ENCODE measurements at places on chromosomes 6 and 20.

GRCh38 chr6:162217058-162217457 lies 510.5 kb downstream of the PRKN start:
- no peak for DNase-seq

- DNase-seq: no peak
Measured at GRCh38 chr6:41963371-41963770, 21.8 kb upstream of the CCND3 start.

GRCh38 chr20:20734475-20734948 lies 22.1 kb upstream of the RALGAPA2 start:
- peak; percentile 84 for DNase-seq

DNA sequence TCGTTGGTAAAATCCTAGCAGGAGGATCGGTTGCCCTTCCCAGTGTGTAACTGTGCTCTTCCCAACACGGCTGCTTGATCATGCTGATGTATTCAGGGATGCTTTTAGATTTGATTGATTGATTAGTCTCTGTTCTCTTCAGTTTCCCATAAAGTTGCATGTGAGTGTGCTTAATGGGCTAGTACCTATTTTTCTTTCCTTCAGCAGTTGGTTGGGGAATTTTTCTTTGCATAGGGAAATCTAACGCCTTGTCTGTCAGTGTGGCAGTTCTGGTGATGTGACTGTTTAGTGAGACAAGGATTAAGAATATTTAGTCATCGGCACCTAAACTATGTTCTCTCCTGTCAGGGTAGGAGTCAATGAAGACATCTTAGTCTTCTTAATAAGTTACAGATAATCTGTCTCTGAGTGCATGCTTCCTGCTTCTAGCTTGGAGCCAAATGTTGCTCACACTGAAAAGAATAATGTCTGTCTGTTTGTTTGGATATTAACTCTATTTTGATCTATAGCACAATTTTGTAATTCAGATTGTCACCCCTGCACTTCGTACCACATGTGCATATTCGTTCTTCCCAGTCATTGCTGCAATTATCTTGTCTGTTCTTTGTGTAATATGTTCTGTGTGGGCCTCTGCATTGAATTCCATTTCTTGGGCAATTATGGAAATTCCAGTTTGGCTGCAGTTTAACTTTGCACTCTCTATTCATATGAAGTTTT lies 169.9 kb downstream of the EDN1 start:
- no peak for DNase-seq

- DNase-seq: no peak
Measured at GRCh38 chr20:32966881-32967781, 37.1 kb downstream of the SUN5 start.

DNA sequence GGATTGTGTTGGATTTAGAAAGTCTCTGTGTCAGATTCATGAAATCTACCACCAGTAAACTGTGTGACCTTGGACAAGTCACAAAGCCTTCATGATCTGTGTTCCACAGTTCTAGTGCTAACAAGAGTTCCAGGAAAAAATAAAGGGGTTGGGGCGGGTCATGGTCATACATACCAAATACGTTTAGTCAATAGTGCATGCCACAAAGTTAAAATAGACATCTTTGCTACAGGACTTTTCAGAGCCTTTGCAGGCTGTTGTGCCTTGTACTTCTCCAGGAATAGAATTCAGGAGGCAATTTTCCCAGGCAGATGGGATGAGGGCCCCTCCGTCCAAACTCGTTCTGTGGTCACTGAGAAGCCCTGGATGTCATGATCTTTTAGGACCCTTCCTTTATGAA lies 127.2 kb downstream of the EYA2 start:
- DNase-seq: no peak

- no peak for DNase-seq
Measured at GRCh38 chr20:33404281-33404680, 3.0 kb upstream of the CDK5RAP1 start.

DNA sequence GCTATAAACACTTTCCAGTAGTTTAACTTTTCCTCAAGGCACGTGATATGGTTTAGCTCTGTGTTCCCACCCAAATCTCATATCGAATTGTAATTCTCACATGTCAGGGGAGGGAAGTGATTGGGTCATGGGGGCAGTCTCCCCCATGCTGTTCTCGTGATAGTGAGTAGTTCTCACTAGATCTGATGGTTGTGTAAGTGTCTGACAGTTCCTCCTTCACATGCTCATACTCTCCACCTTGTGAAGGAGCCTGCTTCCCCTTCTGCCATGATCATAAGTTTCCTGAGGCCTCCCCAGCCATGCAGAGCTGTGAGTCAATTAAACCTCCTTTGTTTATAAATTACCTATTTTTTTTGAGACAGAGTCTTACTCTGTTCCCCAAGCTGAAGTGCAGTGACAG lies 127.9 kb downstream of the DTNBP1 start:
- DNase-seq: no peak

DNA sequence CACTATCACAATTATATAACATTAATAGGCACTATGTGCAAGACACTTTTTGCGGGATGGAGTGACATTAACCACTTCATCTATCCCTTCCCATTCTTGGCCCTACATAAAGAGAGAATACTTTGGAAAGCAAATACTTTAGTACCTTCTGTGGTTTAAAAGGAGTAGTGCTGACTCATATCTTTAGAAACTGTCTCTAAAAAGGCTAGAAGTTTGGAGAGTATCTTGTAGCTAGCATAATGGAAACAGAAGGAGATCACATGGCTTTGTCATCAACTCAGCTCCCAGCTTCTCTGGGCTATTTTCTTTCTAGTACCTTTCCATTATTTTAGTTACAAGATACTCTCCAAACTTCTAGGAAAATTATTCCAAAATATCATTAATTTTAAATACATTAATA lies 157.5 kb downstream of the ADGRG6 start:
- DNase-seq: no peak

- DNase-seq: no peak
Measured at GRCh38 chr20:3014179-3014578, 29.2 kb upstream of the GNRH2 start.

- no peak for DNase-seq
Measured at GRCh38 chr6:30618270-30618797, 694 bp downstream of the MRPS18B start.

DNA sequence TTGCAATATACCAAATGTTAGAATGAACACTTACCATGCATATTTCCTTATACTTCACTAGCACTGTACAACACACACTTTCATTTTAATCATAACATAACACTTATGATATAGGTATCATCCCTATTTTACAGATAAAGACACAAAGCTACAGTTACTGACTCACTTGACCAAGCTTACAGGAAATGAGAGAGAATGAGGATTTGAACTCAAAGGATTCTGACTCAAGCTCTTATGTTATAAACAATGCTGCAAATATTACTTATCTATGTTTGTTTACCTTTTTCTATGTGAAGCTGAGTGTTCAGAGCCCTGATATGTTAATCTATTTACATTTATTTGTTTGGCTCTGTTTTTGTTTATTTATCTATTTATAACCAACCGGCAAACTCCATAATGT lies 245.4 kb downstream of the PTPRK start:
- DNase-seq: no peak

GRCh38 chr6:30997301-30997700 lies 13.0 kb upstream of the MUC22 start:
- no peak for DNase-seq

- DNase-seq: no peak
Measured at GRCh38 chr6:158033751-158034702, 52.4 kb downstream of the SYNJ2 start.

DNA sequence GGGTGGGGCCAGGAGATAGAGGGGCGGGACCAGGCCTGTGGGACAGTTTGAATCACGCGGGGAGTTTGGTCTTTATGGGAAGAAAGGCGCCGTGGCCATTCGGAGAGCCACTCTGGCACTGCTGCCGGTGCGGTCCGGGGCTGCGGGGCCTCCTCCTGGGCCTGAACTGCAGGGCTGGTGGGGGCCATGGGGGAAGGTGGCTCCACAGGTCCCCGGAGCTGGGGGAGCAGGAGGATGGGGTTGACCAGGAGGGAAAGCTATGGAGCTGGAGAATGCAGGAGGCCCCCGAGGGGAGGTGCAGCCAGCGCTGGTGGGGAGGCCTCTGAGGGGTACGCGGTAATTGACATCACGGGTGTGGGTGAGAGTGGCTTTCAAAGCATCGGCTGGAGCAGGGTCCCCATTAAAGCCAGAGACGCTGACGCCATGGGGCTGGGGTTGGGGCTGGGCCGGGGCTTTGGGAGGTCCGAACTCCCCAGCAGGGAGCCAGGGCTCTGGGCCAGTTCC lies 1.8 kb upstream of the BHLHE23 start:
- no peak for DNase-seq

DNA sequence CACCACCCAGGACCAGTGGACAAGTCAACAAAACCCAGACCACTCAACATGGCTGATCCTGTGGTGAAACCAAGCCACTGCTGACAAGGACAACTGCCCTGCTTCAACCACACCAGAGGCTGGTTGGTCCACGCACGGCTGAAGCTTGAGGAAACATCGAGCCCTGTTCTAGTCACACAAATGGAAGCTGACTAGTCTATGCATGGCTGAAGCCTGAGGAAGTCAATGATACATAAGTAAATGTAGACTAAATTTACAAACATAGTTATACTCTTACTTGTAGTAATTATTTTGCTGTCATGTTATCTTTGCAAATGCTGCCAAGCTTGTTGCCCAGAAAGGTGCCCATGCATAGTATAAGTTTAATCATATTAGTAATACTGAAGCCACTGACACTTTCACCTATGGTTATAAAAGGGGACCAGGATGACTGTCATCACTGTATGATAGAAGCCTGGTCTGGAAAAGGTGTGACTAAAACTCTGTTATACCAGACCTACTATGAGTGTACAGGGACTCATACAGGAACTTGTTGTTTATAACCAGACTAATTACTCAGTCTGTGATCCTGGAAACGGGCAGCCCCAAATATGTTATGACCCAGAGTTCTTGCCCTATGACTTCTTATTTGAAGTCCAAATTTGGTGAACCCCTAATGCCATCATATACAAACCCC lies 5.6 kb downstream of the IL22RA2 start:
- DNase-seq: no peak

- DNase-seq: no peak
Measured at GRCh38 chr6:1837826-1838225, 228.1 kb downstream of the FOXC1 start.

DNA sequence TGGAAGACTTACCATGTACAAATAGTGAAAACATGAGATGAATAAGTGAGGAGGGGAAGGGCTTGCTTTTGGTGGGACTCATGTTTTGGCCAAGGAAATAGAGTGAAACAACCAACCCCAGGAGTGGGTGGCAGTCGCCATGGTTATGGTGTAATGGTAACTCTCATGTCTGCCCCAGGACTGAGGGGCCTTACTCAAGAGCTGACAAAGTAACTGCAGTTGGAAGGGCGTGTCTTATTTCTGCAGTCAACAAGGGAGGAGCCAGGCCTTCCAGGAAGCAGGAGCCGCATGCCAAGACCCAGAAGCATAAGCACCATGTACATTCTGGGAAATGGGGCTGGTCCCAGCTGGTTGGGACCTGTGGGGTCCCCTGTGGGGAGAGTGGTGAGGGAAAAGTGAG lies 108.5 kb downstream of the UNC5CL start:
- no peak for DNase-seq

- DNase-seq: no peak
Measured at GRCh38 chr6:14174996-14175395, 57.4 kb downstream of the CD83 start.

DNA sequence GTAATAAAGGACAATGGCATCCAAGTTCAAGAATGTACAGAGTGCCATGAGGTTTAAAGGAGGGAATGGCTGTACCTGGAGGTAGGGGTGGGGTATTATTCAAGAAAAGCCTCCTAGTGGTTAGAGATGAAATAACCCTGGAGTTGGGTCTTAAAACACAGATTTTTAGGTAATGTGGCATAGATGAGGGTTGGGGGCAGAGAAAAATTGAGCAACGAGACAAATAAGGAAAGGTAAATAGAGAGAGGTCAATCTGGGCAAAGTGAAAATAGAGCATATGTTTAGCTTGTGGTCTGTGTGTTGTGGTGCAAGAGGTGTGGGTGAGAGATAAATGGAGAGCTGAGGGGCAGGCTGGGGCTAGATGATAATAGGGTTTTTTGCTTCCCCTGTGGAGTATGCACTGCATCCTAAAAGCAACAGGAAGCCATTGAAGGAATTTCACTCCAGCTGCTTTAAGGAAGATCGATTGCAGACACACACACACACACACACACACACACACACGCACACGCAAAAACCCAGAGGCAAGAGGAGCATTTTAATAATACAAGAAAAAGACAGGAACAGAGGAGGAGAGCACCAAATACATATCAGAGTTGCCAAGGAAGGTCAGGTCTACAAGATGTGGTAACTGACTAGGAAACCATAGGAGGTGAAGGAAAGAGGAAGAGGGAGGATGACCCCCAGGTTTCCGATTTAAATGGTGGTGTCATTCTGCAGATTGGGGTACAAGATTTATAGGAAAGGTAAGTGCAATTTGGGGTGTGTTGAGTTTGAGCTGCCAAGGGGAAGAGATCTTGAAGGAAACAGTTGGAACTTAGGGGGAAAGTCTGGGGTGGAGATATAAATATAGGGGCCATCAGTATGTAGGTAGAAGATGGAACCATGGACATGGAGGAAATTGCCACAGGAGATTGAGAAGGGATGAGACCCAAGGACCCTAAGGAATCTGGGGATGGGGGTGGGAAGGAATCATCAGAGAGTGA lies 31.3 kb upstream of the ADGRF1 start:
- no peak for DNase-seq

- DNase-seq: no peak
Measured at GRCh38 chr6:37988696-37989095, 169.2 kb downstream of the ZFAND3 start.

GRCh38 chr20:34213213-34213612 lies 28.0 kb upstream of the ASIP start:
- DNase-seq: no peak

DNA sequence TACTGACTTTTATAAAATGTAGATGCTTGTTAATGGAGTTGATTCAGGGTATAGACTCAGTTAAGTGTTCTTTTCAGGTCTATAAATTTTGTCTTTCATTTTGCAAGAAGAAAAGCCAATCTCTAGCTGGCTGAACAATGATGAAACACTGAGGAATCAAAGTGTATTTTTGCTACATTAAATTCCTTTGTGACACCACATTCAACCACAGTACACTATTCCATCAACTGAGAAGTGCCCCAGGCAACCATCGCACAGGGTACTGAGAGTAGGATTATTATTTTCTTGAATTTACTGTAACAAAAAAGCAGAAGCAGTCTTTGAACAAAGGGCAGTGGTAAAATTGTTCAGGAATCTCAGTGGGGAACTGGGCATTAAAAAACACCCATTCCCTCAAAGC lies 83.6 kb downstream of the PREP start:
- no peak for DNase-seq

- no peak for DNase-seq
Measured at GRCh38 chr6:2589171-2589661, 161.5 kb downstream of the MYLK4 start.

- no peak for DNase-seq
Measured at GRCh38 chr20:59086923-59087322, 44.3 kb upstream of the PRELID3B start.
